LHCN-M2 (cell line): ENCODE measurements at places on chromosomes 6 and 20.

- no peak for DNase-seq
Measured at GRCh38 chr6:157436219-157436943, 55.4 kb downstream of the ZDHHC14 start.

DNA sequence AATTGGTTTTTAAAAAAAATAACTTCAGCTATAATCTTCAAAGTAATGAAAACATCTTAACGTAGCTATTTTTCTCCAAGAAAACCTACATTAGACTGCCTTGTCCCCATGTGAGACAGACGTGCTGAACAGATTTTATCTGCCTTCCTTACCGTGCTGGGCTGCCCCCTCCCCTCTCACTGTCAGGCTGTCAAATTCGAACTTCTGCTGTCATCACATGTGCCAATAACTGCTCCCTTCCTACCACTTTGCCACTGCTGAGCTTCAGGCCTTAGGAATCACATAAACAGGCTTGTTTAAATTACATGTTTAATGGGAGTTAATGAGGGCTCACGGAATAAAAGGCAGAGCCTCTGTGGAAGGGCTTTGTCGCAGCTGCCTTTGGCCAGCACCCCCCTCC, 77.0 kb upstream of the NHSL1 start:
- DNase-seq, result no peak

GRCh38 chr6:161211380-161212035, 62.4 kb downstream of the AGPAT4 start:
- peak; percentile 25 for DNase-seq

DNA sequence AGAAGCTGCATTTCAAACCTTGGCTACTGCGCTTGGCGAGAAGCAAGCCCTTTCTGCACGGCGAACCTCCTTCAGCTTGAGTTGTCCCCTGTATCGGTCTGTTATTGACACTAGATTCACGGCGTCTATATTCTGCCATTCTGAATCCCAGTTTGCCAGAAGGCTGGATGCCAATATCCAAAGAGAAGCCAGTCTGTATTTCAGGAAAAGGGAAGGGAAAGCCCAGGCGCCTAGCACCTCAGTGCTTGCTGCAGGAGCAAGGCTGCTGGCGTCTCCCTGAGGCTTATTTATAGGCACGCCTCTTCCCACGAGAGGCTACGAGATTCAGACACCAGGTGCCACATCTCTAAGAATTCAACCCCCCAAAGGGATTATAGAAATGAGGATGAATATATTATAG, 89.6 kb upstream of the CDH4 start:
- DNase-seq, result no peak

GRCh38 chr6:125942672-125943527, 13.7 kb upstream of the HINT3 start:
- DNase-seq, result no peak

GRCh38 chr6:34106421-34106820, 39.5 kb downstream of the GRM4 start:
- DNase-seq, result no peak
